Stimulated activated CD4-positive, alpha-beta T cell treated with anti-CD3 and anti-CD28 coated beads, Interleukin-12 subunit alpha, Interleukin-12 subunit beta, amount 100 ng/mL, for 4 hours (primary cell): ENCODE measurements at places on chromosomes 16 and 17.

DNA sequence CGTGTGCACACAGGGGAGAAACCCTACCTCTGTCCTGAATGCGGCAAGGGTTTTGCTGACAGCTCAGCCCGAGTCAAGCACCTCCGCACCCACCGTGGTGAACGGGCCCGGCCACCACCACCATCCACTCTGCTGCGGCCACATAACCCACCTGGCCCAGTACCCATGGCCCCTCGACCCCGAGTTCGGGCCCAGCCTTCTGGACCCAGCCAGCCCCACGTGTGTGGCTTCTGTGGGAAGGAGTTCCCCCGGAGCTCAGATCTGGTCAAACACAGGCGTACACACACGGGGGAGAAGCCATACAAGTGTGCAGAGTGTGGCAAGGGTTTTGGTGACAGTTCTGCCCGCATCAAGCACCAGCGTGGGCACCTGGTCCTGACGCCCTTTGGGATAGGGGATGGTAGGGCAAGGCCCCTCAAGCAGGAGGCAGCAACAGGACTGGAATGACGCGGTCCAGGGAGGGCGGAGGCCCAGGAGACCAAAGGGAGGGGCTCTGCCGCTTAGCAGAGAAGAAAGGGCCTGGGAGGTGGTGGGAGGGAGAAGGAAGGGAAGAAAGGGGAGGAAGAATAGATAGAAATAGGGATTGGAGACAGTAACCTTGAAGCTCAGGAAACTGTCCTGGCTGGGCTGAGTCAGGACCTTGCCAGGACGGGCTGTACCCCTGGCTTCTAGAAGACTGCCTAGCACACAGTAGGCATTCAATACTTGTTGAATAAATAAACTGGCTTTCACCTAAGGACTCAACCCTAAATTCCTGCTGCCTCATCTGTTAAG lies 3.6 kb downstream of the ZNF48 start:
- no peak for DNase-seq

GRCh38 chr16:49886554-49887094 lies 30.7 kb upstream of the ZNF423 start:
- DNase-seq, result no peak

DNA sequence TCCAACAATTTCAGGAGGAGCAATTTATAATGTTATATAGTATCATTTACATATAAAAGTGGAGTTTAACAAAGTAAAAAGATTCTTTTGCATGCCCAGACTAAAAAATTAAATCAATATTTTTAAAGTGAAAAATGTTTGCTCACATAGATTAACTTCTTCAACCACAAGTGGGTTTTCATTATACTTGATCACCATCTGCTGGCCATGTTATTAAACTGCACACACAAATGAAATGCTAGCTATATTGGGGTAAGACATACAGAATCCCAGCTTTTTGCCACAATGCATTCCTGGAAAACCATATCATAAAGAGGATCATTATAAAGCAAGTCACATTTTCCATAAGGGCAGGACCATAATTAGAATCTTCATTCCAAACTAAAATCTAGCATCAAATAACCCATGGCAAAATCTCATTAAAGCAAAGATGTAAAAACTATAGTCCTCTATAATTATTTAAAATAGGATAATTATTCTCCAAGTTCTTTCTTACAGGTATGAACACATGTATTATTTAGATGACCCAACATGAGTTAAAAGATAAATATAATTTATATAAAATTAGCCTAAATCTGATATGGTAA lies 26.3 kb downstream of the CEP112 start:
- no peak for DNase-seq

GRCh38 chr16:1458336-1458976 lies 14.1 kb upstream of the CCDC154 start:
- DNase-seq, result no peak

DNA sequence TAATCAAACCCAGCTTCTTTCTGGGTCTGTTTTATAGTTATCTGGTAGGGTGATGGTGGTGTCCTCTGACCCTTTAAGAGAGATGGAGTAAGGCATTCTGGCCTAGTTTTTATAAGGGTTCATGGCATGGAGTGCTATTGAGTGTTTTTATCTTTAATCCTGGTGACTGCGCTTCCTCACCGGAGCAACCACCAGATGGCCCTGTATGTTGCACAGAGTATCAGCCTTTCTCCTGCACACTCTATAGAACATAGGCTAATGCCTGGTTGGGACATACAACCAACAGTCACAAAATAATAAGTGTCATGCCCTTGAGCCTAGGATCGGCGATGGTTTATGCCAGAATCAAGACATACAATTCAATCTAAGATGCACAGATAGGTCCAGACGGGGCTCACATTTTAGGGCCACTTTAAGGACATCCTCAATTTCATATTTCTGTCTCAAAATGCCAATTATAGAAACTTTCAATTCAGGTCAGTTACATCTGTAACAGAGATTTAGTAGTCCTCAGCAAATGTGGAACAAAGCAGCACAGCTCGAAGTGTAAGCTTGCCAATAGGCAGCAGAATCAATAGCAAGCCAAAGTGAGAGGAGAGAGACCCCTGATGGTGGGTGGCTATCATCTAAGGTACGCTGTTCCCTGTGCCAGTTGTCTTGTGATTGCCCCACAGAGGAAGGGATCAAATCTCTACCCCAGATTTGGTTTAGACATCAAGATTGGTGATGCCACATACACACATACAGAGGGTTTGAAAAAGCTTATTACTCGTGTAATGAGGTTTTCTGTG lies 37.2 kb upstream of the HOXB9 start:
- no peak for DNase-seq

- peak; percentile 30 for DNase-seq
Observed at GRCh38 chr17:75181608-75182318, 996 bp downstream of the SUMO2 start.
